ENCODE measurements at places on chromosomes 12 and 14.

- no peak for DNase-seq
Measured at GRCh38 chr14:63453443-63453936, 89.7 kb downstream of the PPP2R5E start.

DNA sequence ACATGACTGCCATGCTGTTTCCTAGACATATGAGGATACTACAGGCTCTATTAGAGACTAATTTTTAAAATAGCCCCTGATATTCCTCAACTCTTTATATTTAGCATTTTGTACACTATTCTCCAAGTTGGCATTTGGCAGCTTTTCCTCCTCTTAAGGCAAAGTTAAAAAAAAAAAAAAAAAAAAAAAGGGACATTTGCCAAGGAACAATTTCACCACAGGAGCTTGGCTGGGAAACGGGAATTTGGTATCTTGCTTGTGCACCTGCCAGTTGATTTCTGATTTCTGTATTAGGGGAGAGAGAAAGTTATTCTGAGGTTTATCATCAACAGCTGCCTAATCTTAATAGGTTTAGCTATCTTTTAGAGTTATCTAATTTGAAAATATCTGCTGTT is 87.2 kb downstream of the CAND1 start:
- DNase-seq = no peak

DNA sequence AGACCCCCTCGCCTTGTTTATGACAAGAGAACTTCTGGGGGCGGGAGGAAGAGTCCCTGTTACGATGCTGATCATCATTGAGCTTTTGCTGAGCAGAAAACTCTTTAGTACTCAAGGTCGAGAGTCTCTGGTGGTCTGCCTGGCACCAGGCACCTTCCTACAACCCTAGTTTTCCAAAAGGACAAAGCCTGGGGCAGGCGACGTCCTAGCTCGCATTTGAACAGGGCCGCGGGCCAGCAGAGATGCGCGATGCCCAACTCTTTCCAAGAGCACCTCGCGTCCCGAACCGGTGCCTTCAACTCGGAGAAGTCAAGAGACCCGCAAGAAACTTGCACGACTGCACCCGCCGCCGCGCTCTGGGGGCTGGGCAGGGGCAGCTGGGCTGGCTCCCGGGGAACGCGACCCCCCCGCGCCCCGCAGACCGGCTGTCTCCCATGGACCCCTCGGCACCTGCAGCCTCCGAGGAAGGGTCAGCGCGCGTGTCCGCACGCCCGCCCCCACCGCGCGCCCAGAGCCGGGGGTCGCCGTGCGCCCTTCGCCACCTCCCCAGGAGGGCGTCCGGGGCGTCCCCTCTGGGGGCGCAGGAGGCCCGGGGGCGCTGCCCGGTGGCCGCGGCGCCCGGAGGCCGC is 377 bp upstream of the BCL7A start:
- DNase-seq = peak; percentile 24

GRCh38 chr14:37253905-37254304 is 56.2 kb downstream of the MIPOL1 start:
- DNase-seq = no peak

- peak; percentile 74 for DNase-seq
Measured at GRCh38 chr14:64337888-64338615, 43.9 kb upstream of the ESR2 start.

- peak; percentile 75 for DNase-seq
Measured at GRCh38 chr12:55072083-55072482, 52.3 kb downstream of the NEUROD4 start.

DNA sequence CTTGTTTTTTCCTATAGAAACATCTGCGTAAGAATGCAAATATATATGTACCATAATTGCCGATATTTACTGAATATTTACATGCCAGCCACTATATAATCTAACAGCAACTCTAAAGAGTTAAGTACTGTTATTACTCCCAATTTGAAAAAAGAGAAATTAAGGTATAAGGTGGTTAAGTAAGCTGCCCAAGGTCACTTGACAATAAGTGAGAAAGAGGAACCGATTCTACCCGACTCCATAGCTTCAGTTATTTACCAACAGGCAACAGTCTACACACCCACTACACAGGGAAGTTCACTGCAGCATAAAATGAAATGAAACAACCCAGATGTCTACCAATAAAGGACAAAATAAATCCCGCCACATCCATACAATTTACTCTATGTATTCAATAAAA is 1.1 kb downstream of the MIS18BP1 start:
- DNase-seq = no peak

- DNase-seq = no peak
Measured at GRCh38 chr12:79886917-79887519, 47.9 kb downstream of the PPP1R12A start.

GRCh38 chr14:104673481-104673880 is 15.9 kb upstream of the INF2 start:
- no peak for DNase-seq

- DNase-seq = no peak
Measured at GRCh38 chr12:95179011-95179410, 38.3 kb downstream of the FGD6 start.

DNA sequence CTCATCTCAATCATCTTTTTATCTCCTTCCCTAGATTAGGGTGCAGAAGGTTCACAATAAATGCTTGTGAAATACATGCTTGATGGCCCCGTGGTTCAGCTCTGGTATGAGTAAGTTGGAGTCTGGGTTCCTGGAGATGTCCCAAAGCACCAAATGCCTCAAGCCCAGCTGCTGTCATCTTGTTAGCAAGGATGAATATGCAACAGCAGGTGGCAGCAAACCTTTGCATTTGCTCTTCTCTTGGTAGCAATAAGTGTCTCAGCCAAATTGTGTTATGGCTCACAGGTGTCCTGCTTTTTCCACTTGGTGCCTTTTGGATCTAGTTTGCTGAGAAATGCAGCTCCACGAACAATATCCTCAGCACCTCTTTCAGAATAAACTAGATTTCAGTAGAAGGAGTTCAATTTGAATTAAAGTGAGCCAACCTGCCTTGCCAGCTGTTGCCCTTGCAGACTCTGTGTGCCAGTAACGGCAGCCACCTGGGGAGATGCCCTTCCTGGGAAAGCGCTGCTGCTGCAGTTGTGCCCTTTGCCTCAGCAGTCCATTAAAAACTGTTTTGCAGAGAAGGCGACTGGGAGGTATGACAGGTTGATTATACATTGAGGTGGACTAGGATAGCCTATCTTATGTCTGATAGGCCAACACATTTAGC is 417.3 kb downstream of the SNAPC1 start:
- peak; percentile 3 for DNase-seq

- DNase-seq = no peak
Measured at GRCh38 chr14:34853041-34853440, 22.1 kb downstream of the BAZ1A start.

DNA sequence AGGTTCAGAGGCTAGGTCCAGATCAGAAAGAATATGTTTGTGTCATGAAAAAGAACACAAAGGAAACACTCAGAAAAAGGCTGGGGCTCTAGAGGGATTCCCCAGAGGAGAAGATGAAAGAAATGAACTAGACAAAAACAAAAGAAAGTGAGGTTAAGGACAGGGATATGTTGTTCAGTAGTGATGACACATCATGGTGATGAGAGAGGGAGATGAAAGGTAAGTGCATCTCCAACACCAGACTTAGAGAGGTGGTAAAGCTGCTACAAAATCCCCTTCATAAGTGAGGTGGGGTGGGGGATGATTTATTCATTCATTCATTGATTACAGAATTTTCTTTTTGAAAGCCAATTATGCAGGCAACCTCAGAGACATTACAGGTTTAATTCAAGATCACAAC is 19.6 kb upstream of the SLC8A3 start:
- DNase-seq = no peak

DNA sequence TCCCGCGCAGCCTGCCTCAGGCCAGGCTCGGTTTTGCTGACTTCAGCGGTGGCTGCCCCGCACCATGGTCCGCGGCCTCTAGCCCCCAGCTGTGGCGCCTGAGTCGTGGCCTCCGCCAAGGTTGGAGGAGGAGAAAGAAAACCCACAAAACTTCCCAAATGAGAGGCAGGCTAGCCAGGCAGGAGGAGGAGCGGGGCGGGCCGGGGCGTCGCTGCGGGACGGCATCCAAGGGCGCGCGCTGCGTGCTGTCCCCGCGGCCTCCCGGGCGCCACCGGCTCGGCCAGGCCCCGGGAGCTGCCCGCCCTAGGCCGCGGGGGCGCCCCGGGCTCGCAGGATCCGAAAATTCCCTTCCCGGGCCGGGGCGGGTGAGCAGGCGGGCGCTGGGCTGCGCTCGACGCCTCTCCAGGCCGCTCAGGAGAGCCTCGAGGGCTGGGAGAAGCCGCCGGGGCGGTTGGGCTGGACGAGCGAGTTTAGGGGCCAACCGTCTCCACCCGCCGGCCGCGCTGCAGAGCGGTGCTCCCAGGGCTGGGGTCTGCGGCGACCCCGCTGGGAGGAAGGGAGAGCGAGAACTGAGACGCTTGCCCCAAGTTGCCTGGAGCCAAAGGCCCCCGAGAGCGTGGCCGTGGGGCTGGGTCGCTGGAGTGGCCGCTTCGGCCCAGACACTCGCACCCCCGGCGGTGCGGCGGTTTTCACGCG is at the start of gene EFS:
Gene EFS (minus strand): TSS at position 137 of the 696 bp plus-strand sequence. CDS start 147 bp downstream, outside the sequence.
- DNase-seq = no peak

GRCh38 chr14:23572524-23572828 is 4.9 kb upstream of the AP1G2 start:
- no peak for DNase-seq

- no peak for DNase-seq
Measured at GRCh38 chr12:21566223-21566906, 38.3 kb downstream of the GYS2 start.

- no peak for DNase-seq
Measured at GRCh38 chr12:14850929-14851663, 7.8 kb upstream of the ART4 start.

All from stimulated activated naive CD8-positive, alpha-beta T cell treated with anti-CD3 and anti-CD28 coated beads, Interleukin-15, amount 100 ng/mL, for 72 hours (primary cell).